HT1080 (cell line): ENCODE measurements at places on chromosomes 6 and 20.

DNA sequence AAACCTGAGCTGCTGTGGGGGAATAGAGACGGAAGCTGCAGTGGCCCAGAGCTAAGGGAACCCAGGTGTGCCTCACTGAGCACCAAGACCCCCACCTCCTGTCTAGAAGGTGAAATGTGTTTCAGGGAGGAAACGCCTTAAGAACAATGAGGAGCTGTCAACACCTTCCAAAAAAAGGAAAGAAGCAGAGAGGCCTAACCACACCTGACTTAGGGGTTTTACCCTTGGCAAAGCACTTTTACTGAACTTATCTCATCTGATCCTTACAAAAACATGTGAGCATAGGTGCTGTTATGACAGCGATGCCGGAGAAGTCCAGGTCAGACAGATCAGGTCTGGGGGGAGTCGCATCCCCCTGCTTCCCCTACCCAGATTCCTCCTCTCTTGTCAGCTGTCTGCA, 16.1 kb upstream of the CDKN1A start:
- DNase-seq, result no peak

GRCh38 chr6:43271103-43271815, 26.8 kb upstream of the SLC22A7 start:
- DNase-seq, result no peak

DNA sequence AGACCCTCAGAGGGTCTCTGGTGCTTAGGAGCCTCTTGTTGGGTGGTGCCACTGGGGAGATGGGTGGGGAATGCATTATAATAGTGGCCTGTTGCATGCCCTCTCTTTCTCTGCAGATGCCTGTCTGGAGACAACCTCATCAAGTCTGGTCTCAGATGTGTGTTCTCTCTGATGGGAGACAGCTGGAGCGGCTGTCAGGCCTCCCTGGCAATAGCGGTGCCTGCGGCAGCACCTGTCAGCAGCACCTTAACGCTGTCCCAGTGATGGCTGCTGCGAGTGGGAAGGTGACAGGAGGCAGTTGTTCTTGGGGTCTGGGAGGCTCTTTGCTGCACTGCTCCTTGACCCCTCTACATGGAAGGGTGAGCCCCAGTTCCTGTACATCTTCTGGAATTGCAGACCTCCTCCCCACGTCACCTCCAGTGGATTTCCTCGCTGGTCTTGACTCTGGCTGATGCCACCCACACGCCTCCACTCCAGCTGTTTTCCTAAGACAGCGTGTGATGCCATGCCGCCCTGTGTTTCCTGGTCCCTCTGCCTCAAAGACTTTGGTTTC, 63.3 kb upstream of the BLCAP start:
- DNase-seq, result no peak

- no peak for DNase-seq
Observed at GRCh38 chr20:8386991-8387390, 254.9 kb downstream of the PLCB1 start.

GRCh38 chr6:11324453-11325015, 92.1 kb upstream of the NEDD9 start:
- no peak for DNase-seq

GRCh38 chr20:3704087-3704486, 8.3 kb downstream of the SIGLEC1 start:
- DNase-seq, result no peak

DNA sequence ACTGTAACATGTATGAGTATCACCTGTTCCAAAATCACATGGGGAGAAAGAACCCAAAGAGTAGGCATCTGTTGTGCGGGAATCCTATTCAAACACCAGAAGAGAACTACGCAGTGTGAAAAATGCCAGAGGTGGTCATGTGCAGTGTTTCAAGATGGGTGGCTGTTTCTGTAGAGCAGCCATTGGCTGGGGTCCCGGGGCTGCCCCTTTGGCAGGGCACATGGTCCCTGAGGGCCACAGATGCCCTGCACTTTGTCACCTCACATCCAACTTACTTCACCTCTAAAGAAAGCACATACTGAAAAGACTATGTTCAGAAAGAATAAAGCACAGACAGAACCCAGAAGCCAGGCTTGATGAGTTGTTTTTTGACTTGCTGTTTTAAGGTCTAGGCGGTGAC, 12.3 kb downstream of the MTCH1 start:
- no peak for DNase-seq

GRCh38 chr6:38786486-38786885, 71.4 kb downstream of the DNAH8 start:
- no peak for DNase-seq

DNA sequence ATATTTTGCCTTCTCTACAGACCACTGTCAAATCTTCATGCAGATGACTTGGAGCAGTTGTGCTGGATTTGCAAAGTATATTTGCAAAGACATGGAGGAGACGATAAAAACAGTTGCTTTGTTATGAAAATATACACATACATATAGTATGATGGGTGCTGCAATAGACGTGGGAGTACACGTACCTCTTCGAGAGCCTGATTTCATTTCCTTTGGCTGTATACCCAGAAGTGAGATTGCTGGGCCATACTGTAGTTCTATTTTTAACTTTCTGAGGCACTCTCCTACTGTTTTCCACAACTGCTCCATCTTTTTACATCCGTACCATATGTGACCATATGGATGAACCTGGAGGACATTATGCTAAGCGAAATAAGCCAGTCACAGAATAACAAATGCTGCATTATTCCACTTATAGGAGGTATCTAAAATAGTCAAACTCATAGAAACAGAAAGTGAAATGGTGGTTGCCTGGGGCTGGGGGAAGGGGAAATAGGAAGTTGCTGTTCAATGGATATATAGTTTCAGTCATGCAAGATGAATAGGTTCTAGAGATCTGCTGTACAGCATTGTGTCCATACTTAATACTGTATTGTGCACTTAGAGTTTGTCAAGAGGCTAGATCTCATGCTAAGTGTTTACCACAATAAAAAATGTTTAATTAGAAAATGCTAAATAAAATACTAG, 223.8 kb downstream of the HAO1 start:
- no peak for DNase-seq

DNA sequence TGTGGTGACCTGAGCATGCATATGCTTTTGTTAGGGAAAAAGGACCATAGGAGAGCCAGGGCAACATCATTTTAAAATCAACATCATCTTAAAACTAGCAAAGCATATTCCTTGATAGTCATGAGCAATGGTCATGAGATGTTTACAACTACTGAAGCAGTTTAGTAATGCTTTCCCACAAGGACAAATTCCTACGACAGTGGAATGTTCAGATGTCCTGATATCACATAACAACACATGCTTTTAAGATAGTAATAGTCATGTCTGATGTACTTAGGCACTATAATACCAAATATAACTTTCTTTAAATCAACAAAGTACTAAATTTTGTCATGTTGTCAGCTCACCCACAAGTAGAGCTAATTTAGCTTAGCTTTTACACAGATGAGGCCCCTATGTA, 370.3 kb downstream of the HTR1B start:
- DNase-seq, result no peak

DNA sequence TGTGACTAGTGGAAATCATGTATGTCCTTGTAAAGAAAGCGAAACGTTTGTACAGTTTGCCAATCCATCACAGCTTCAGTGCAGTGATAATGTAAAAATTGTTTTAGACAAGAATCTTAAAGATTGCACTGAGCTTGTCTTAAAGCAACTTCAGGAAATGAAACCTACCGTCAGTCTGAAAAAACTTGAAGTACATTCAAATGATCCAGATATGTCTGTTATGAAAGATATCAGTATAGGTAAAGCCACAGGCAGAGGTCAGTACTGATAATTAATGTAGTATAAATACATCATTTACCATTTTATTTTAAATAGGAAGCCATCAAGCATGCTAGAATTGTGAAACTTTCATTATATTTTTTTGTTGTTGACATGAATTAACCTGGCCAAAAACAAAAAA, 60.9 kb upstream of the SMIM8 start:
- no peak for DNase-seq

DNA sequence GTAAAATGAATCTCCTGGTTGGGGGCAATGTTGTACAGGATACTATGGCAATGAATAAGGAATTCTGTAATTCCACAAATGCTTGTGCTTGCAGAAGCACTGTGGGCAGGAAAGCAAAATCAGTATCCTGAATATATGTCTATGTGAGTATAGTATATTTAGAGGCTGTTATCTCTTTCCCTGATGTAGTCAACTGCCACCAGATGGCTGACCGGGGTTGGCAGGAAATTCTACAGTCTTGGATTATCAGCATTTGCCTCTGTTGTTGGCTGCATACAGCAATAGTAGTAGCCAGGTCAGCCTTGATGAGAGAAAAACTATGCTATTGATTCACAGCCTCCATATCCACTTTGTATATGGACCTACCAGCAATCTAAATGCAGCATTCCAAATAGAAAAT, 425.1 kb upstream of the JAG1 start:
- no peak for DNase-seq

GRCh38 chr6:30127238-30128093, 8.5 kb upstream of the TRIM40 start:
- no peak for DNase-seq

DNA sequence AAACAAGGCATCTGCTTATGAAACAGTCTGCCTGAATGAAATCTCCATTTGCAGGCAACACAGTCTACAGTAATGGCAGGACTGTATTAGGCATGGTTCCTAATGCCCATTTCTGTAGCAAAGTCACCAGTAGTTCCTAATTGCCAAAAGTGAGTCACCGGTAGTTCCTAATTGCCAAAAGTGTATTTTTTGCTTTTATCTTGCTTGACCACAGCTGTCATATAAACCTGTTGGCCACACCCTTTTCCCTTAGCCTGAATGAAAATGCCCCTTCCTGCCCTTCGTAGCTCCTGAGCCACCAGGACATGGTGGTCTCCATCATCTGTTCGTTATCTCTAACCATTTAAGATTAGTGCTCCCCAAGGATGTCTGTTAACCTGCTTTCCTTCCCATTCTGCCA, 34.5 kb downstream of the MTHFD1L start:
- DNase-seq, result no peak

GRCh38 chr6:11393713-11394627, 143.6 kb upstream of the TMEM170B start:
- DNase-seq, result peak; percentile 54

DNA sequence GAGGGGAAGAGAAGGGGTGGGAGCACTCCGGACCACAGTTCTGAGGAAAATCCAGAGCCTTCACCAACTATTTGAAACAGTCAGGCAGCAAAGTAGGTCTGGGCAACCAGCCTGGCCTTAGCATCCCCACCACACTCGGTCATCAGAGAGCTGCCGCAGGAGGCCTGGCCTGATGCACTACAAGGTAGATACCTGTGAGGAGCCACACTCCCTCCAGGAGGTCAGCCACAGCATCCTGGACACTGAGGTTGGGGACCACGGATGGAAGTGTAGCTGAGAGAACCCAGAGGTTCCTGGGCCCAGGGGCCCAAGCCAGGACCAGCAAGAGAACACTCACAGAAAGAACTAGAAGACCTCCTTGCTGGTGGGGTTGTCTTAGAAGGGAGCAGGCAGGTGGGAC, 194.8 kb upstream of the PROKR2 start:
- no peak for DNase-seq

GRCh38 chr6:73451223-73452106, 632 bp downstream of the CGAS start:
- DNase-seq, result peak; percentile 7

GRCh38 chr6:166127624-166128472, 39.8 kb downstream of the TBXT start:
- no peak for DNase-seq

GRCh38 chr20:21389368-21389767, 8.0 kb downstream of the NKX2-4 start:
- DNase-seq, result no peak

- DNase-seq, result no peak
Observed at GRCh38 chr6:117268924-117269323, 3.6 kb downstream of the VGLL2 start.

DNA sequence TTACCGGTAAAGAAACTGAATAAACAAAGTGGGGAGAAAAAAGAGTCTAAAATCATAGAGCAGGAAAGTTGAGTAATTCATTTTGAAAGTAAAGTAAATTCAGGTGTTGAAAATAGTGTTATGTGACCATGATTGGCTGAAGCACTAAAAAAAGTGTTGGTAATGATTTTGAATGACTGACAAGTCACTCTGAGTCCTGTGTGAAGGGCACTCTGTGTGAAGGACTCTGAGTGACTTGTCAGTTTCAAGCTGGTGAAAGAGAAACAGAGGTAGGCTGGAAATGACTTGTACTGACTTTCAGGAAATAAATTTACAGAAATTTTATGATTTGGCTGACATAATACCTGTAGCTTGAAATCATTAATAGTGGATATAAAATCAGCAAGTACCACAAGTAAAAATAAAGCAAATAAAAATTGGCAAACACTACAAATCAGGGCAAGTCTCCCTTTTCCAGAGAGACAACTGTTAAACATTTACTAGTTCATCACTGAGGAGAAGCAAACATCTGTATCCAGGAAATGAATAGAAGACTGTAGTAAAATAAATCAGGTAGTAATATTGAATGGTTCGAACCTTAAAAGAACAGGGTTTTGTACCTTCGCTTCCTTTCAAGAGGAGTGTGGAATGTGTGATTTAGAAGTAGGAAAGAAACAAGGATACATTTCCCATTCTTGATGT, 630.6 kb downstream of the GRIK2 start:
- no peak for DNase-seq

GRCh38 chr6:111427341-111428116, 55.5 kb downstream of the REV3L start:
- peak; percentile 97 for DNase-seq

DNA sequence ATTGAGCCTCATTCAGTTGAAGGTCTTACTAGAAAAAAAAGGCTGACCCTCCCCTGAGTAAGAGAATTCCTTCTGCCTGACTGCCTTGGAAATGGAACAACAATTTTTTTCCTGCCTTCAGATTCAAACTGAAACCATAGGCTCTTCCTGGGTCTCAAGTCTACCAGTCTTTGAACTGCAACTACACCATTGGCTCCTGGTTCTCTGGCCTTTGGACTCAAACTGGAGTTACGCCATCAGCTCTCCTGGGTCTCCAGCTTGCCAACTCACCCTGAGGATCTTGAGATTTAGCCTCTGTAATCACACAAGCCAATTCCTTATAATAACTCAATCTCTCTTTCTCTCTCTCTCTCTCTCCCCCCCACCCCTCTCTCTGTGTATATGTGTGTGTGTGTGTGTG, 36.0 kb upstream of the SNX9 start:
- DNase-seq, result no peak

GRCh38 chr20:2349801-2350200, 30.9 kb upstream of the TGM6 start:
- peak; percentile 10 for DNase-seq

DNA sequence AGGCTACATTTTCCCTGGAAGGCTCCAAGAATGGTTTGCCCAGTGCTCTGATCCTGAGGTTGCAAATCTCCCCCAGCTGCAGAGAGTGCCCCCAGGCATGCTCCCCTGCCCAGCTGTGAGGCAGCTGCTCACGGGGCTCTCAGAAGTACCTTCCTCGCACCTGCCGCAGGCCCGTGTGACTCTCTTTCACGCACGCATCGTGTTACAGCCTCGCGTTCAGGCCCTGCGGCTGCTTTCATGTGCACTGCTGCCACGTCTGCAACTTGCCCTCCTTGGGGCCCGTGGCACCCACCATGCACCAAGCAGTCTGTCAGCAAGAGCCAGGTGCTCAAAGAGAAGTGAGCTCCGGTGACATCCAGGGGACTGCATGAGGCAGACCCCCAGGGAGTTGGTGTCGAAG, 28.6 kb upstream of the SPO11 start:
- DNase-seq, result no peak
